ENCODE measurements at places on chromosomes 1 and 21.

- DNase-seq: no peak
Measured at GRCh38 chr1:29266912-29267311, 30.6 kb downstream of the PTPRU start.

GRCh38 chr1:54884768-54885167 lies 2.2 kb downstream of the DHCR24 start:
- no peak for DNase-seq

GRCh38 chr1:7526867-7527732 lies 244.0 kb upstream of the VAMP3 start:
- no peak for DNase-seq

DNA sequence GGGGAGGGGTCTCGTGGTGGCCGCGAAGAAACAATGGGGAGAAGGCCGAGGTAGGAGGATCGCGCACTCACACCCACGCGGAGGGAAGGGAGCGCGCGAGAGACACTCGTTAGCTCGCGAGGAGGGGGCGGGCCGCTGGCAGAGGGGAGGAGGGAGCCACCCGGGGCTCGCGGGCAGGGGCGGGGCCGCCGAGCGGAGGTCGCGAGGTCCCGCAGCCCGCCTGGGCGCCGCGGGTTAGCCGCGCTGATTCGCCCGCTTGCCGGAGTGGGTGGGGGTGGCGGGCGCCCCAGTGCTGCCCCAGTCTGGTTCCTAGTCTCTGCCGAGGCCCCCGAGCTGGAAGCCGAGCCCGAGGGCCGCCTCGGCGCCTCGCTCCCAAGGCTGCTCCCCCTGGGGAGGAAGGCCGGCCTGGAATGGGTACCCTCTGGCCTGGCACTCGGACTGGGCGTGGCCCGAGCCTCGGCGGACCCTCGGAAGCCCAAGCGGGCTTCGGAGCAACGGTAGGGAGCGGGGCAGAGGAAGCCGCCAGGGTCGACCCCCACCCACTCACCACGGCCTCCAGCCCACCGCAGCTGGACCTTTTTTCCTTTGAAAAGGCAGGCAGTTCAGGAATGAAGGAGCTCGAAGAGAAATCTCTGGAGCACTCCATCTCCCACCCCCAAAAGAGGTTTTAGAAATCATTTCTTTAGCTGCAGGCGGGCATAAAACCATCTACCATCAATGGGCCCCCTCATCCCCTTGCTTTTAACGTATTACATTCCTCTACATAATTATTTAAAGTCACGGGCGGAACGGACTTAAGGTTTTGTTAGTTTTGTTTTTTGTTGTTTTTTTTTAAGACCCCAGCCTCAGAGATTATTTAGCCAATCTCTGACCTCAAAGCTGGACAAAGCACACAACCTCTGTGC lies 722 bp upstream of the TUT4 start:
- DNase-seq: peak; percentile 84

GRCh38 chr1:190168116-190168892 lies 309.4 kb downstream of the BRINP3 start:
- DNase-seq: peak; percentile 23

GRCh38 chr1:153566414-153567371 lies 1.0 kb upstream of the S100A2 start:
- no peak for DNase-seq

DNA sequence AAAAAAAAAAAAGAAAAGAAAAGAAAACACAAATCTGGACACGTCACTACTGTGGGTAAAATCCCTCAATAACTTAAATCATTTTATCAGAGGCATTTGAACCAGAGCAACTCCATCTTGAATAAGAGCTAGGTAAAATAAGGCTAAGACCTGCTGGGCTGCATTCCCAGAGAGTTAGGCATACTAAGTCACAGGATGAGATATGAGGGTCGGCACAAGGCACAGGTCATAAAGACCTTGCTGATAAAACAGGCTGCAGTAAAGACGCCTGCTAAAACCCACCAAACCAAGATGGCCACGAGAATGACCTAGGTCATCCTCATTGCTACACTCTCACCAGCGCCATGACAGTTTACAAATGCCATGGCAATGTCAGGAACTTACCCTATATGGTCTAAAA lies 43.6 kb upstream of the MTF1 start:
- no peak for DNase-seq

- no peak for DNase-seq
Measured at GRCh38 chr1:54803761-54804470, 2.8 kb upstream of the TTC22 start.

- no peak for DNase-seq
Measured at GRCh38 chr1:157504646-157505045, 47.7 kb downstream of the FCRL5 start.

- DNase-seq: no peak
Measured at GRCh38 chr1:234962340-234962989, 166.2 kb downstream of the TOMM20 start.

DNA sequence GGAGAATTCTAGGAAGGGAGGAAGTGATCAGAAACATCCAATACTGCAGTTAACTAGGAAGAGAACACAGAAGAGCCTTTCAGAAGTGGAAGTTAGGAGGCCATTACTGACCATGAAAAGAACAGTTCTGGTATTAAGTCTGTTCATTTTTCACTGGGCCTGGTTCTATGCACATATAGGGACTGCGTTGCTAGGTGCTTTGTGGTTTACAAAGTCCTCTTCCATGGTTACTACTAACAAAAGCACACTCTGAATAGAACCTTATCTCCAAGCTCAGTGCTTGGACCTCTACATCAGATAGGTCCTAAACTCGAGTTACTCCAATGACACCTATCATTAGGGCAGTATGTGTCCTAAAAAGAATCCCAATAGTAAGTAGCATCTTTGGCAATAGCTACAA lies 75.4 kb downstream of the RPAP2 start:
- no peak for DNase-seq

DNA sequence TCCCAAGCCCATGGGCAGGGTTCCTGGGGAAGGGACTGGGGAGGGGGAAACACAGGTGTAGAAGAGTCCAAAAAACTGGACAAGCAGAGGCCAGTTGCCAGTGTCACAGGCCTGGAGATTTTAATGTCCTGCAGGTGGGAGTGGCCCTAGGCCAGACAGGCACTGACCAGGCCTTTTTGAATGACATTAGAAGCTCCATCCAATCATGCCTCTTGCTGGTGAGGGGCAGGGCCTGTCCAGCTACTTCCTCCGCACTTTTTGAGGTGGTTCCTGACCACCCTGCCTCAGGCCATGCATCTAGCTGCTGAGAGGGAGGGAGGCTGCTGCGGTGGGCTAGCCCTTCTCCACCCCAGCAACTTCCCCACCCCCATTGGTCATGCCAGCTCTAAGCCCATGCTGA lies 15.9 kb upstream of the KIF21B start:
- no peak for DNase-seq

DNA sequence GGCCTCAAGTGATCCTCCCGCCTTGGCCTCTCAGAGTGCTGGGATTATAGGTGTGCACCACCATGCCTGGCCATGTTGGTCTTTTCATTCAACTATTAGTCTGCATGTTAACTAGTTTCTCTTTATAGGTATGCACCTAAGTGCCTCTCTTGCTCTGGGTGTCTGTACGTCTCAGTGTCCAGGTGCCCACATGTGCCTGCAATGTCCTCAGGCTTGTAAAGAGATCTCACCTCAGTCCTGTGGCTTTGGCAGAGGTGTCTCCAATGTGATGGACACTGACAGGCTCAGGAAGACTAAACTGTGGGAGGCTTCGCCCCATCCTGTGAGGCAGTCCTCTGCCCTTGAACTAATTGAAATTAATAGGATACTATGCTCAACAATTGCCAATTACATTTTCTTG lies 526.3 kb downstream of the PTPRU start:
- DNase-seq: no peak

- no peak for DNase-seq
Measured at GRCh38 chr21:37224861-37225839, 42.0 kb downstream of the VPS26C start.

DNA sequence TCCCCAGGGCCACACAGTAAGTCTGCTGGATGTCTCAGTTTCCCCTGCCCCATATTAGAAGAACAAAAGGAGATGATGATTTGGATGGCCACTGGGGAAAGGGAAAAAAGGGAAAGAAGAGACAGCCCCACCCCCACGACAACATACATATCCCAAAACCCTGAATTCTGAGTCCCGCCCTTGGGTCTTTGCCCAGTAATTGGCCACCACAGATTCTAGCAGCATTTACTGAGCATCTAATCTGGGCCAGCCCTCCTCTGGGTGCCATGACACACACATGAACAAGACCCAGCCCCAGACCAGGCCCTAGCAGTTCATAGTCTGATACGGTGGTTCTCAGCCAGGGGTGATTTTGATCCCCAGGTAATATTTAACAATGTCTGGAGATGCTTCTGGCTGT lies 5.2 kb upstream of the TTC4 start:
- DNase-seq: no peak

DNA sequence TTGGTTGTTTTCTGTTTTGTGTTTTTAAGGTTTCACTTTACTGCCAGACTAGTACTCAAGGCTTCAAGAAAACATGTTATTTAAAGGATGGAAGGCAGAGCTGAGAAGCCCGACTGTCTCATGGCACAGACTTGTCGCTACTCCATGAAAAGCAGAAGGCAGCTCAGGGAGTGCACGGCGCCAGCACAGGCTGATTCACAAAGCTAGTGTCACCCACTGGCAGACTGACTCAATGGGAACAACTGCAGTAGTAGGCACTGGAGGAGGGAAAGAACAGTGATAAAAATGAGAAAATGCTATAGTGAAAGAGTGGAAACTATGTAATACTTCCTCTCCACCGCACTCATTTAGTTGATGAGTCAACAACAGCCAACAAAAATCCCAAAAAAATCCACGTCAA lies 14.7 kb downstream of the HSF2BP start:
- no peak for DNase-seq

GRCh38 chr1:241097479-241097878 lies 259.5 kb downstream of the RGS7 start:
- no peak for DNase-seq

DNA sequence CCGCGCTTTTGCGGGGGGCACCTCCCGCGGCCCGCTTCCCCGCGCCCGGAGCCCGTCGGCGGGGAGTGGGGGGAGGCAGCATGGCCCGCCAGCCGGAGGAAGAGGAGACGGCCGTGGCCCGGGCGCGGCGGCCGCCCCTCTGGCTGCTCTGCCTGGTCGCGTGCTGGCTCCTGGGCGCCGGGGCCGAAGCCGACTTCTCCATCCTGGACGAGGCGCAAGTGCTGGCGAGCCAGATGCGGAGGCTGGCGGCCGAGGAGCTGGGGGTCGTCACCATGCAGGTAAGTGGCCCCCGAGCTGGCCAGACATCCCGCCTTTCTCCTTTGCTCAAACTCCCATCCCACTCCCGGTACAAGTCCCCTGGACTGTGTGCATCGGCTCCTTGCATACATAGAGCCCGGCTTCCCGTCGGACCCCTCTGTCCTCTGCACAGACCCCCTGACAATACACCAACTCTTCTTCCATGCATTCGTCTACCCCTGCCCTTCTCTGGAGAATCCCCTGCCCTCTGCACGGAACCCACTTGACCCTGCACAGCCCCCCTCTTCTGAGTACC lies 812 bp downstream of the CACHD1 start:
- peak; percentile 40 for DNase-seq

GRCh38 chr1:85230305-85230977 lies 29.0 kb downstream of the C1orf52 start:
- no peak for DNase-seq

GRCh38 chr1:117534995-117535467 lies 70.8 kb upstream of the TENT5C start:
- DNase-seq: peak; percentile 49

DNA sequence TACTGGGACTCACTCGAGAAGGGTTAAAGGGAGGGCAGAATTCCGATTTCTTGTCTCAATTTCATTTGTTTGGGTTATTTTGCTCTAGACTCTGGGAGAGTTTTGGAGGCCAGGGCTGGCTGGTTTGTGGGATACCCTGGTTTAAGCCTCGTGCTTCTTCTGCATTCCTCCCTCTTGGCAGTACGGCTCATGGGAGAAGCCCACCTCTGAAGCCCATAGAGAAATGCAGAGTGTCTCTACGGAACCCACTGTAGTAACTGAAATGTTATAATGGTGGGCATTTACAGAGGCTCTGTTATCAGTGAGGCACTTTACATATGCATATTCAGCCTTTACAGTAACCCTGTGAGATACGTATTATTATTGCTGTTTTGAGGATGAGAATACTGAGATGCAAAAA lies 43.9 kb downstream of the ROR1 start:
- no peak for DNase-seq

- no peak for DNase-seq
Measured at GRCh38 chr1:236530286-236530685, 6.5 kb downstream of the LGALS8 start.

GRCh38 chr1:236090741-236091147 lies 25.9 kb upstream of the NID1 start:
- DNase-seq: no peak

DNA sequence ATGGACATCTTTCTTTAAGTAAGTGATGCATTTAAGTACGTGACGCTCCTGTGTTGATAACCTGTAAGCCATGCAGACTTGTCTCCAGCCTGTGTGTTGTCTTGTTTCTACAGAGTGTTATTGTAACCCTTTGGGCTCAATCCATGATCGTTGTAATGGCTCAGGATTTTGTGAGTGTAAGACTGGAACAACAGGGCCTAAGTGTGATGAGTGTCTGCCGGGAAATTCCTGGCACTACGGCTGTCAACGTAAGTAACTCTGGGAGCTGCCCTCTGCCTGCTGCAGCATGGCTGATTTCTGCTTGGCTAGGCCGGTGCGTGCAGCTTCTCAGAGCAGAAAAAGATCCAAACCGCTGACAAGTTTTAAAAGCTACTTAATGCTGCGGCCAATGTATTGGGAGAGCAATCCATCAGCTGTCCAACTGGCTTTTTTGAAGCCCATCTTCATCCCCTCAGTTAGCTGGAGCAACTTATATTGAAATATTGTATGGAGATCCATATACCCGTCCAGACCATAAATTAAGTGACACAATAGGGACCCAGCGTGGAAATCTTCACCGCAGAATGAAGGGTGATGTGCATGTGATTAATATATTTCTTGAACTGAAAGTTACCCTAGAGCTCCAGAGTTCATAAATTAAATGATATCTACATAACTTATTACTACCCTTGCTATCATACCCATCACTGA lies 295.9 kb downstream of the NTNG1 start:
- no peak for DNase-seq

DNA sequence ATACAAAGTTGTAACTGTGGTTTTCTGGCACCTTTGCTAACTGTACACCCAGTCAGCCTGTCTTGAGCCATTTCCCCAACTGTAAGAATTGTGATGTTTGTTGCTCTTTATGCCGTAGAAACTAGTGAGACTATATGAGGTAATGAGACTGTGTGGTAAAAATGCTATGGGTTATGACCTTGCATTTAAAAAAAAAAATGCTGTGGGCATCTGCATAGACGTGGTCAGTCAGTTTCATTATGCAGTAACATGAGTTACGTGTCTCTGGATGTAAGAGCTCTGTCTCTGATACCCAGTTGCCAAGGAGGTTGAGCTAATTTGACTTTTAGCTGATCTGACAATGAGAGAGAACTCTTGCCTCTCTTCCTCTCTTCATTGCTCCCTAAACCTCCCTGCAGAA lies 80.6 kb upstream of the LAMC2 start:
- no peak for DNase-seq

- no peak for DNase-seq
Measured at GRCh38 chr1:171126504-171126903, 35.8 kb downstream of the FMO3 start.

- no peak for DNase-seq
Measured at GRCh38 chr1:10401281-10401680, 2.4 kb downstream of the PGD start.

Measured in NCI-H1105 treated with DMSO at 0.1 percent for 48 hours (cell line).